B cell (primary cell): ENCODE measurements at places on chromosomes 16 and 17.

- no peak for DNase-seq
Observed at GRCh38 chr17:60103957-60104356, 25.2 kb upstream of the HEATR6 start.

- no peak for DNase-seq
Observed at GRCh38 chr16:27999687-28000086, 63.8 kb downstream of the GSG1L start.

- no peak for DNase-seq
Observed at GRCh38 chr17:19424934-19425868, 14.2 kb downstream of the RNF112 start.

GRCh38 chr16:17204644-17205043 is 266.1 kb downstream of the XYLT1 start:
- DNase-seq, result no peak

DNA sequence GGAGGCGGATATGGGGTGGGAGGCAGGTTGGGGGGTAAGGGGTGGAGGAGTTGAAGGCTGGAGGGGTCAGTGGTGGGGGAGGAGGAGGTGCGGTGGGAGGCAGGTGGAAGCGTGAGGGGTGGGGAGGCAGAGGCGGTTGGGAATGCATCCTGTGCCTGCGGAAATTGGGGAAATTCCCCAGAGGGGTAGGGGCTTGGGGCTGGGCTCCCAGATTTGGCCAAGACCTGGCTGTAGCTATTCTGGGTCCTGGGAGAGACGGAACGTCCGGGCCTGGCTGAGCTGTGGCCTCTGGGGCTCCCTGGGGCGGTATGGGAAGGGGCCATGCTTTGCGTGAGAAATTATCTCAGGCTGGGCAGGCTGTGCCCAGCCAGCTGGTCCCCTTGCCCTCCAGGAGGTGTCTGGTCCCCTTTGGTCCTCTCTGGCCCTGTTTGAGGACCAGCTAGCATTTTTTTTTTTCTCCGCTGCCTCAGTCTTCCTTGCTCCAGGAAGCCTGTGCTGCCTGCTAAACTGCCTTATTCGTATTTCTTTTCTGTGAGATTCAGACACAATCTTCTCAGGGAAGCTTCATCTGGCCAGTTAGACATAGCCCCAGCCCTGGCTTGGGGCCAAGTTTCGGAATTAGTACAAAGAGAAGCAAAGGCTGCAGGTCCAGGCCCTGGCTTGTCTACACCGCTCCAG is 7.3 kb upstream of the TRPV2 start:
- DNase-seq, result peak; percentile 65

DNA sequence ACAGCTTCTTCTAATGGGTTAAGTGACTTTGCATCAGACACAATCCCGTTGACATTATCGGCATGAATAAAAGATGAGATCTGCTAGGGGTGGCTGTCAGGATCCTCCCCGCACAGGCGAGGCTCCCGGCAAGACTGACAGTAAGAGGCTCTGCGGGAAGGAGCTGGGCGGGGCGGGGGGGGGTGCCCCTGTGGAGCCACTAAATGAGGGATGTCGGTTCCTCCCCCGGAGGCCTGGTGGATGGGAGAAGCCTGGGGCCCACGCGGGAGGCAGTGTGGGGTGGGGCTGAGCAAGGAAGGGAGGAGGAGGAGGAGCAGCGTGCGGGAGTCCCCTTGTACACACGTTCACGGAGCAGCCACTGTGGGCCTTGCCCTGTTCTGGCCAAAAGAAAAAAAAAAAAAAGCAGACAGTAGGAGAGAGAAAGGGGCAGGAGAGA is 190.9 kb upstream of the GSE1 start:
- no peak for DNase-seq

- no peak for DNase-seq
Observed at GRCh38 chr17:81254955-81255717, 16.0 kb downstream of the NDUFAF8 start.

GRCh38 chr16:86214326-86215232 is 295.7 kb upstream of the FOXF1 start:
- DNase-seq, result no peak

DNA sequence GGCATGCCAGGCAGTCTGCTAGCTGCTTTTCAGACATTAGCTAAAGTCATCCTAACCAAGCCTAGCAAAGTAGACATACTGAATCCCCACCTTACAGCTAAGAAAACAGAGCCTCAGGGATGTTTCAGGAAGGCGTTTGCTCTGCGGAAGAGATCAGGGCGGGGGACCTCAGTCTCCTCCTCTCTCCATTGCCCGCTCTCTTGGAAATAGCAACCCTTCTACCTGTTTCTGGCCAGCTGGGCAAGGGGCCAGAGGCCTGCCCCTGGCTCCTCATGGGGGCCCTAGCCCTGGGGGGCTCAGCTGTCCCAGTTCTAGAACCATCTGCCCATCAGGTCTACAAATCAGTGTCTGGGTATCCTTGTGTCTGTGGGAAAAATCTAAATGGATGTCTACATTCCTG is 14.5 kb downstream of the PITPNM3 start:
- DNase-seq, result no peak

GRCh38 chr16:85259832-85260167 is 147.5 kb upstream of the CIBAR2 start:
- DNase-seq, result no peak

- peak; percentile 71 for DNase-seq
Observed at GRCh38 chr17:27473748-27474609, 17.7 kb downstream of the KSR1 start.

GRCh38 chr16:50668368-50669008 is 12.6 kb downstream of the SNX20 start:
- DNase-seq, result no peak

DNA sequence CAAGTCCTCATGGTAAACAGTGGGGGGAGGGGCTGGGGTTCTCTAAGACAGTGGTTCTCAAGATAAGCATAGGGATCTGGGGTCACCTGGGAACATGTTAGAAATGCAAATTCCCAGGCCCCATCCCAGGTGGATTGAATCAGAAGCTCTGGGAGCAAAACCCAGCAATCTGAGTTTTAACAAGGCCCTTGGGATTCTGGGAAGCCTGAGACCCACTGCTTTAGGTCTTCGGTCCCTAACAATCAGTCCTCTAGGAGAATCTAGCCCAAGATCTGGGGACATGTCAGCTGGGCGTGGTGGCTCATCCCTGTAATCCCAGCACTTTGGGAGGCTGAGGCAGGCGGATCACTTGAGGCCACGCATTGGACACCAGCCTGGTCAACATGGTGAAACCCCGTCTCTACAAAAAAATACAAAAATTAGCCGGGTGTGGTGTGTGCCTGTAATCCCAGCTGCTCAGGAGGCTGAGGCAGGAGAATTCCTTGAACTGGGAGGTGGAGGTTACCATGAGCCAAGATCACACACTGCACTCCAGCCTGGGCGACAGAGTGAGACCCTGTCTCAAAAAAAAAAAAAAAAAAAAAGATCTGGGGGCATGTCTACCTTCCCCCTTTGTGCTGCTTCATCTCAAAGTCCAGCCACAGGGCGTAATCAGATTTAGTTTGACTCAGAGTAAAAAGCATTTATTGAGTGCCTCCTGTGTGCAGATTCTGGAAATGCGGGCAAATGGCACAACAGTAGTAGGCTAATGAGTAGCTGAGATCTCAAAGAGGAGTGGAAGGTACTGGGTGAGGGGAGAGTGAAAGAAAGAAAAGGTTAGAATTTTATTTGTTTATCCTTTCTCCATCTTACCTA is 8.8 kb upstream of the NR1D1 start:
- DNase-seq, result no peak

DNA sequence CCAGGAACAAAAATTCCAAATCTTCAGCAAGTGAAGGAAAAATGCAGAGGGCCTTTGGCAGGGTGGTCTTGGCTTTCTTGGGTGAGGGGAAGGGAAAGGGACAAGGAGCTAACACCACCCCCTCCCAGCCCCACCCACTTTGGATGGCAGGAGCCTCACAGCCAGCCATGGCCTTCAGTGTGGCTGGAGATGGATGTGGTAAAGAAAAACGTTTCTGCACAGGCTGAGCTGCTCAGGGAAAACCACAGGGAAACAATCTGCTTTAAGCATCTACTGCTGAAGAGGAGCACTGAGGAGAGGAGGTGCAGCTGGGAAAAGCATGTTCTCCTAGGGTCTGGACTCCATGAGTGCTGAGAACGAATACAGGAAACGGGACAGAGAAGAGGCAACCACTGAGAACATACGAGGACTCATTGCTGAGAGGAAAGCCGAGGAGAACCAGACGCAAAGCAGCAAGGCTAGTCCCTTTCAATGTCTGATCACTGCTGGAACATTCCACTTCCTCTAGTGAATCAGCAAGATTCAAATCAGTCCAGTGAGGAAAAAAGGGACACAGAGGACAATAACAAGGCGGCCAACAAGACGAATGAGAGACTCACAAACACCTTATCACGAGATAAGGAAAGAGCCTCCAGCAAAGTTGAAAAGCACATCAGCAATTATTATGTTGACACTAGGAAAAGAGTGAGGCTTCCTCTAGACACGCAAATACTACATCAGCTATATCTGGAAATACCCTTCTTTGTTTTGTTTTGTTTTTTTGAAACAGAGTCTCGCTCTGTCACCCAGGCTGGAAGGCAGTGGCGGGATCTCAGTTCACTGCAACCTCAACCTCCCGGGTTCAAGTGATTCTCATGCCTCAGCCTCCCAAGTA is 41.7 kb downstream of the ZZEF1 start:
- DNase-seq, result peak; percentile 35

GRCh38 chr17:32503251-32504165 is 16.7 kb downstream of the CDK5R1 start:
- DNase-seq, result peak; percentile 89

- no peak for DNase-seq
Observed at GRCh38 chr16:4523686-4524085, 14.9 kb downstream of the CDIP1 start.

DNA sequence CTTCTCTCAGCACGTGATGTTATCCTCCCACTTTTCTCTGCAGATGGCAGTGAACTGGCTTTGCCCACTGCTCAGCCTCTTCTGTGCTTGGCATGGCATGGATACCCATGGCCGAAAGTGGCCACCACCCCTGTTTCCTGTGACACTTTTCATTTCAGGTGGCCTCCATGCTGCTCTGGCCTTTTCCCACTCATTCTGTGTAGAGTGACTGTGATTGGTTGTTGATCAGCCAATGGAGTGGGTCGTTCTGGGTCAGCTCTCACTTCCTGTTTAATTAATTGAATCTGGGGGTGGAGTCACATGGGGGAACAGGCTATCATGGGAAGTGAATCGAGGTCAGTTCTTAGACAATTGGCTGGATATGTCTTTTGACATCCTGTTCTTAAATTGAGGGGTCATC is 350.1 kb upstream of the EEF2KMT start:
- no peak for DNase-seq

DNA sequence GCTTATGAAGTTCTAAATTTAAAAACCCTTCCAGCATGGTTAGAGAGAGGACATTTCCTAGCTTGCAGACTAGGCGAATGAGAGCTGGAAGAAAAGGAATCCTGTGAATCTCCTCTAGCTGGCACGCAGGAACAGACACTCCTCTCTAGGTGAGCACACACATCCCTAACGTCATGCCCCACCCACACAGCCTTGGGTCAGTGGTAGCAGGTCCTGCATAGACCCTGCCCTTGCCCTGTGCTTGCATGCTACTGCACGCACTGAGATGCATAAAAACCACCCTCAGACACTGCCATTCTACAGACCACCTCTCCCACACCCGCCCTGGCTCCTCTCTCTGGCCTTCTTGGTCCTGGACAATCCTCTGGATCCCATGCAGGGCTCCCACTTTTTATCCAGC is 23.5 kb downstream of the CES1 start:
- DNase-seq, result no peak

GRCh38 chr16:62041401-62041800 is 5.2 kb upstream of the CDH8 start:
- DNase-seq, result no peak

DNA sequence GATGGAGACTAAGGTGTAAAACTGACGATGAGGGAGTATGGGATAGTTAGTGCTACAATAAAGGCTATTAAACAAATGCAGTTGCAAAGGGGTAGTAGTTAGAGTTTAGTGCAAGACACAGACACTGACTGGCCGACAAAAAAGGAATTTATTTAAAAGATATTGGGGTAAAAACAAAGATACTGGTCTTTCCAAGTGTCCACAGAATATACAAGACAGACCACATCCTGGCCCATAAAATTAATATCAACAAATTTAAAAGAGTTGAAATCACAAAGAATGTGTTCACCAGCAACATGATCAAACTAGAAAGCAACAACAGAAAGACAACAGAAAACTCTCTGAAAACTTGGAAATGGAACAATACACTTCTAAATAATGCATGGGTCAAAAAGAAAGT is 54.7 kb downstream of the CFDP1 start:
- no peak for DNase-seq

- no peak for DNase-seq
Observed at GRCh38 chr17:43779145-43780125, 658 bp upstream of the DUSP3 start.

DNA sequence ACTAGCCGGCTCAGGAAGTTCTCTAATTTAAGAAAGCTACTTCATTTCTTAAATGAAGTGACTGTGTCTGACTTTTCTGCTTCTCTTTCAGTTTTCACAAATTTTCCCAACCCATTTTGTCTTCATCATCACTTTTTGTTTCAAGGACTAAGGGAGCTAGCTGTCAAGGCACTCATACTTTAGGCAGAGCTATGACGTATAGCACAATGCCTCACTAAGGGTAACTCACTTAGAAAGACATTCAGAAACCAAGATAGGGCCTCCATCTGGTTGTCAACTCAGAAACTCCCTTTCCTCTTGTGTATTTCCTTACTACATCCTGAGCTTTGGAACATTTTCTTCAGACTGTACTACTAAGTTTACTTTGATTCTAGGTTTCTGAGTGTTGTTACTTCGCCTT is 397.9 kb downstream of the TOX3 start:
- no peak for DNase-seq

DNA sequence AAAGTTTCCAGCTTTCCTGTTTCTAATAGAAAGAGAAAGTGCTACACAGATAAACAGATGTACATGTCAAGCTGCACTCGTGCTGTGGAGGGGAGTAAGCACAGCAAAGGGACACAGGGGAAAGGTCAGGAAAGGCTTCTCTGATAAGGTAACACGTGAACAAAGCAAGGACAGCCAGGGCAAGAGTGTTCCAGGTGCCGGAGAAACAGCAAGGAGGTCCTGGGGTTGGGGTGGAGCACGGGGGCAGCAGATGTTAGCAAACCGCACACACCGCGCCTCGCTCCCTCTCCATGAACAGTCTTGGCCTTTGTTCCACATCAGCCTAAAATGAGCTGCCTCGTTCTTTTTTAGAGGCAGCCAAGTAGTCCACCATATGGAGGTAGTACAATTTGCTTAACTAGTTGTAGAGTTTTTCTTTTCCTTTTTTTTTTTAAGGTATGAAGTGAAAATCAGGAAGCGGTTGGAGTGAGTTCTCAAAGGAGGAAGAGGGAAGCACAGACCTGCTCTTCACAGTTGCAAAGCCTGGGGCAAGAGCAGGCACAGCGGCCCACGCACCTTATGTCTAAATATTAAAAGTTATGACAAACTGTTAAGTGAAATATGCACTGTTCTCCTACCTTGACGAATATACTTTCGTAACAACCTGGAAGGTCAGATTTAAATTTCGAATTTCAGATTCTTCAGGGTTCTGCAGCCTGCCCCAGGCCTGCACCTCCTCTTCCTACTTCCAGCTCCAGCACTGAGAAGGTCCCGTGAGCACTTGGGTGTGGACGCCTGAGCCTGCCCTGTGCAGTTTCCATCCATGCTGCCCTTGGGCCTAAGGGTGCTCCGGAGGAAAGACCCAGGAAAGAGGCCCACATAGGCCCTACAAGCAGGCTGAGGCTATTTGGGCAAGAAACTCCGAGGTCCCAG is 41.5 kb upstream of the RPH3AL start:
- no peak for DNase-seq

- no peak for DNase-seq
Observed at GRCh38 chr17:73703192-73703591, 58.9 kb upstream of the SDK2 start.
